Activated CD4-positive, alpha-beta T cell treated with anti-CD3 and anti-CD28 coated beads, Interleukin-2, amount 50 U/mL, for 48 hours (primary cell): ENCODE measurements at places on chromosomes 1 and 21.
A peak's percentile ranks its signal among the peaks of the same experiment; 100 is the strongest.

- no peak for DNase-seq
Observed at GRCh38 chr1:89563957-89564604, 39.5 kb downstream of the LRRC8B start.

- DNase-seq, result peak; percentile 77
Observed at GRCh38 chr1:206551986-206552326, 44.6 kb downstream of the RASSF5 start.

DNA sequence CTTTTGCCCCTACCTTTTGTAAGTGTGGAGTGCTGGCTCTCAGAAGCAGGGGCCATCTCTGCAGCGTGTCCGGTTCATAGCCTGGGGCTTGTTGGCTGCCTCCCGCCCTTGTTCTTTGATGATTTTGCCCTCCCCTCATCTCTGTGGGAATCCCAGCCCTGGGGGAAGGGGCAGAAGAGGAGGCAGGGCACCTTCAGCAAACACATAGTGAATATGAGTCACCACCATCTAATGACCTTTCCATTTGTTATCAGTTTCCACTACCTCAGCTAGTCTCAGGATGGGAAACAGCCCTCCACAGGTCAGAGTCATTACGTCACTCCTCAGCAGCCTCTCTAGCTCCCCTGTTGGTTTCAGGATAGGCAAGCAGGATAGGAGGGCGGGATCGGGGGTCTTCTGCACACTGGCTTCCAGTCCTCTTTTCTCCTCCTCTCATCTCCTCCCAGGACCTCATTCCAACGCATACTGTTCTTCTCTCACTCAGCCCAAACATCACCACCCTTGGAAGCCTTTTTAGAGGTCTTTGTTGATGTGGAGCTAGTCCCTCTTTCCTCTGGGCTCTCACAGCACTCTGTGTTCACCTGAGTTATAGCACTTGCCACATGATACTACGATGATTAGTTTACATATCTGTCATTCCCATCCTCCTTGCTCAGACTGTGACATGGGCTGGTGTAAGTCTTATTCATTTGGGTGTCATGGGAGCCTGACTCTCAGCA, 15.8 kb downstream of the GADD45A start:
- DNase-seq, result peak; percentile 13

- no peak for DNase-seq
Observed at GRCh38 chr1:206757524-206758266, 12.9 kb upstream of the IL19 start.

GRCh38 chr1:52913014-52913413, 8.5 kb downstream of the ECHDC2 start:
- no peak for DNase-seq

GRCh38 chr1:2972011-2972878, 49.0 kb upstream of the ACTRT2 start:
- no peak for DNase-seq

- no peak for DNase-seq
Observed at GRCh38 chr21:34618941-34619340, 4.0 kb upstream of the RCAN1 start.

- DNase-seq, result no peak
Observed at GRCh38 chr21:38729291-38729690, 76.4 kb upstream of the ETS2 start.

GRCh38 chr1:117821382-117821755, 108.1 kb downstream of the GDAP2 start:
- no peak for DNase-seq

GRCh38 chr1:175862408-175862807, 119.0 kb upstream of the TNR start:
- DNase-seq, result no peak

DNA sequence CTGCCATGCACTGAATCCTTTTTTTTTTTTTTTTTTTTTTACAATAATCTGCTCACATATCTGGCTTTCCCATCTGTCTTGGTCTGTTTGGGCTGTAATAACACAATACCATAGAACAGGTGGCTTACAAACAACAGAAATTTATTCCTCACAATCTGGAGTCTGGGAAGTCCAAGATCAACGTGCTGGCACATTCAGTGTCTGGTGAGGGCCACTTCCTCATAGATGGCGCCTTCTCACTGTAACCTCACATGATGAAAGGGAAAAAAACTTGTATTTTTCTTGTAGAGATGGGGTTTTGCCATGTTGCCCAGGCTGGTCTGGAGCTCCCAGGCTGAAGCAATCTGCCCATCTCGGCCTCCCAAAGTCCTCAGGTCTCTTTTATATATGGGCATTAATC, 13.0 kb upstream of the PARP1 start:
- no peak for DNase-seq

DNA sequence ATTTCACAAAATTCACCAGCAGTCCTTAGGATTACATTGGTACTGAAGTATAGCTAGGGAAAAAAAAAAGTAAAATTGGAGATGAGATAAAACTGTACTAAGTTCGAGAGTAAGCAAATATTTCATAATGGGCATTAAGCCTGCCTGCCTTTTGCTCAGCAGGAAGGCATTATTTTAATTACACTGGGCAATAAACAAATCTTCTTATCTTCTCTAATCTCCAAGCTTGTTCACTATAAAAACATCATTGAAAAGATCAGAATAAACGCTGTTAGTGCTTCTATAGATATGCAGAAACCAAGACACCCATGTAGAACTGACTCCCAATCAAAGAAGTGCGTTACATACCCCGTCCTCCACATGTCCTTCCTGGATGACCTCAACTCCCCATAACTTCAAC, 174.2 kb upstream of the CHODL start:
- DNase-seq, result no peak

DNA sequence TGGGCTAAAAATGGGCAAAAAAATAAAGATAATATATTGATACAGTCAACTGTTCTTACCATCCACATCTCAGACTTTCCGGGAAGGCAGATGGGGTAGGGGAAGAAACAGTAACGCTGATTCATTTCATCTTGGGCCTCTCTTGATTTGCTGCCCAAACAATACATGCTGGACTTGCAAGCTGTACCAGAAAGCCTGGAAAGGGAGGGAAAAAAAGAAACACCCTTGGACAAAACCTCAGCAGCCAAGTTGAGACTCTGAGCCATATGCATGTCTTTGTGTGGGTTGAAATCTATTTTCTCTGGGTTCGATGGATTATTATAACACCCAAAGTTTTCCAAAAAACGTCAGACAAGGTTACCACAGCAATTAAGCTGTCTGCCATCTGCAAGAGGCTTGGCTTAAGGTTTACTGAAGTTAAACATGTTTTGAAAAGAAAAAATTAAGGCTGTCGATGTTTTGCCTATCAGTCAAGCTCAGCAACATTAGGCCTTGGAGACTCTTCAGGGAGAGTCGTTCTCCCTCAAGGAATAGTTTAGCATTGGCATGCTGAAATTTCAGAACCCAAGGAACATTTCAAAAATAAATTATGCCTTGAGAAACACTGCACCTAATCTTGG, 71.2 kb downstream of the PSMG1 start:
- no peak for DNase-seq

DNA sequence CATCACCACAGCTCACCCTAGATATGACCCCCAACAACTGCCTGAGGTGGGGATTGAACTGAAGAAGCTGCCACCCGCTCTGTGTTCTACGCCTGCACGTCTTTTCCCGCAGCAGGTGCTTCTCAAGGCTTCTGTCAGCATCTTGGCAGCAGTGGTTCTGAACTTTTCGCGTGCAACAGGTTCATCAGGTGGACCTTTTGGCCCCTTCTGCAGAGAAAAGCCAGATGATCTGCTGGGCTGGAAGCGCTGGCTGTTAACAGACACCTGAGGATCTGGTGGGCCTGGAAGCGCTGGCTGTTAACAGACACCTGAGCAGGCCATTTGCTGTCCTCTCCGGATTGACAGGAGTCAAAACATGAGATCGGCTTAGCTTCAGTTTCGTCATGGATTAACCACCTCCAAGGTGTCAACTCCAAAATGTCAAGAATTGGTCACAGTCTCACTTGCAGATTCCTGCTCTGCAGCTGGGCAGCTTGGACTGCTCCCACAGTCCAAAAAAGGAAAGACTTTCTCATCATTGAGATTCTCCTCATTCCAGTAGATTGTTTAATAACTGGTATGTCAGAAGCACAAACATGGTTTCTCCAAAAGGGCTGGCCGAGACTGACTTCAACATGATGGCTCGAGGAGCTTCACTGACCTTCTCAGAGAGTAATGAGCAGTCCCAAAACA, 4.7 kb downstream of the C1orf174 start:
- DNase-seq, result no peak

- no peak for DNase-seq
Observed at GRCh38 chr1:37038227-37039093, 4.1 kb upstream of the GRIK3 start.

DNA sequence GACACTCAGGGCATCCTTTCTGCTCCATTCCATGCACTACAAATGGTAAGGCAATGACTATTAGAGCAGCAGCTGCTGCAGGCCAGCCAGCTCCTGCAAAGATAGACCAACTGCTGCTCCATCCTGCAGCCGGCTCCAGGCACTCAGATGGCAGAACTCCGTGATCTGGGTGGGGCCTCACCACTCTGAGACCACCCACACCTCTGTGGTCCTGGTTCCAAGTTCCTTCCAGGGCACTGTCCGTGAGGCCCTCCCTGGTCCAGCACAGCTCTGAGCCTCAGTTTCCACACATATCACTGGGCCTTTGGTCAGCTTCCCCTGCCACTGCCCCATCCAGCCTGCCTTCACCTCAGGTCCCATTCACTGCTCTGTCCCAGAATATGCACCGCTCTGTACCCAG, 114.7 kb downstream of the DMRTB1 start:
- DNase-seq, result no peak

DNA sequence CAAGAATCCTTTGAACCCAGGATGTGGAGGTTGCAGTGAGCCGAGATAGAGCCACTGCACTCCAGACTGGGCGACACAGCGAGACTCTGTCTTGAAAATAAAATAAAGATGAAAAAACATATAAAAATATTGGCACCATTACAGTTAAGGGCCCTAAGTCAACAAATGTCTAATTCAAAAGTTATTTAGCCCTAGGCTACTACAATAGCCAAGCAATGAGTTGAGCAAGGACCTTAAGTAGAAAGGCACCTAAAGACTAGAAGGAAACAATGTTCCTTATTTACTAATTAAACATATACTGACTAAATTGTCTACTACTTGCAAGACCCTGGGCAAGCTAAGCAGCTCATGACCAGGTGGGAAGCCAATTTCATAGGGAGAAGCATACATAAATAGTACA, 4.1 kb downstream of the PIK3R3 start:
- no peak for DNase-seq

- no peak for DNase-seq
Observed at GRCh38 chr1:153364766-153365666, 7.4 kb downstream of the S100A9 start.

DNA sequence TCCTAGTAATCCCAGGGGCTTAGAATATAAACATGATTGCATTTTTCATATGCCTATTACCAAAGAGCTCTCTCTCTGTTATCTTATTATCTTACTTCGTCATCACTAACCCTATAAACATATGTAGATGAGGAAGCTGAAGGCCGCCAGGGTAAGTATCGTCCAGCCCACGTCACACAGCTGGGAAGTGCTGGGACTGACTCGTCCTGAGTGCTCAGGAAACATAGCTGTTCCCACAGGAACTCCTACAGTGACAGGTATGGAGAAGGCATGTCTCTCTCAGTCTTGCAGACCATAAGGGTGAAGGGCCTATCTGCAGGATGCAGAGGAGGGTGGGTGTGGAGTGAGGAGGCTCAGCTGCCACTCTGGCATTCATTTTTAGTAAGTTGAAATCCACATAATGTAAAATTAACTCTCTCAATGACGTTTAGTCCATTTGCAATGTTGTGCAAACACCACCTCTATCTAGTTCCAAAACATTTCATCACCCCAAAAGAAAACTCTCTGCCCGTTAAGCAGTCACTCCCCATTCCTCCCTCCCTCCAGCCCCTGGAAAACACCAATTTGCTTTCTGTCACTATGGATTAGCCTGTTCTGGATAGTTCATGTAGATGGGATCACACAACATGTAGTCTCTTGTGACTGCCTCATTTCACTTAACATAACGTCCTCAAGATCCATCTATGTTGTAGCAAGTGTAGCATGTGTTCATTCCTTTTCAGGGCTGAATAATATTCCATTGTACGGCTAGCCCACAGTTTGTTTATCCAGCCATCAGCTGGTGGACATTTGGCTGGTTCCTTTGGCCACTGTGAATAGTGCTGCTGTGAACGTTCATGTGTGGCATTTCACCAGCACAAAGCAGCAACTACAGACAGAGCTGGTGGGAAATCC, 68.3 kb downstream of the TCP10L start:
- no peak for DNase-seq

DNA sequence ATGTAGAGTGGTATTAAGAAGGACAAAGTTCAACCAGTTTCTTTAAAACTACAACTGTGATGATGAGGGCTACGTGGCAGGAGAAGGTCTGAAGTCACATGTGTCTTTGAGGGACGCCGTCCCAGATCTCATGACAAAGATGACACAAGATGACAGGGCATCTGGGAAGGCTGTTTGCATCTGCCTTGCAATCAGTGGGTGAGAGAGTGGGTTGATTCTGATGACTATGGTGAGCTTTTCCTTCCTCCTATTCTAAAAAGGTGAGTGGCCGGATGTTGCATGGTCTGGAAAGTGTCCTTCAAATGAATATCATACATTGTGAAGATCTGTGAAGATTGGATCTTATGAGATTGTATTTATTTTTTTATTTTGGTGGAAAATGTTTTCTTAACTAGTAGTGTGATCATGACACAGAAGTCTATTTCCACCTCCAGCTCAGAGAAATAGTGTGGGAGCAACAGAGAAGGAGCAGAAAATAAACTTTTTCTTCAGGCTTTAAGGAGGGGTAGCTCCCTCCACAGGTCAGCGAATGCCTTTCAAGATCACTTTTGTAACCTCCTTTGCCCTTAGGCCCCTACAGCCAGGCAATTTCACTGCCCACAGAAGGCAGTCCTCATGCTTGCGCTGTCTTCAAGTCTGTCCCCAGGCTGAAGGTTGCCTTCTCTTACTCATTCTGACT, 76.0 kb upstream of the ATF3 start:
- DNase-seq, result no peak

GRCh38 chr1:11058026-11058425, 1.8 kb downstream of the SRM start:
- DNase-seq, result no peak

DNA sequence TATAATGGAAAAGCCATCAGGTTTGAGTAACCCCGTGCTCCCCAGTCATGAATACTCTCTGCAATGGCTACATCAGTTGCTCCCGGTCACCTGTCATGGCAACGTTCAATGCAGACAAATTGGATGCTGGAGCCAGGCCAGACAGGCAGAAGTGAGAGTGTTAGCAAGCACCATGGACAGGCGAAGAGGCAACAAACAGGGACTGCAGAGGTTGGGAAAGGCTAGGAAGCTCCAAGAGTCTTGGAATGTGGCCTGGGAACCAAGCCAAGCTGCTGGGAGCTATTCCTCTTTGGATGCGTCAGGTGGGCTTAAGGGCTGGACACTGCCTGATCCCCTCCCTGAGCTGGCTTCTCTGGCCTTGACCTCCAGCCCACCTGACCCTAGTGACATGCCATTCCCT, 102.9 kb downstream of the ACTL8 start:
- DNase-seq, result no peak

GRCh38 chr1:47579809-47580208, 142.0 kb downstream of the FOXD2 start:
- DNase-seq, result no peak

- DNase-seq, result peak; percentile 41
Observed at GRCh38 chr1:87329051-87329525, 408 bp downstream of the LMO4 start.
